ENCODE measurements at places on chromosomes 12 and 14.

- no peak for DNase-seq
Measured at GRCh38 chr14:102493585-102493984, 16.0 kb downstream of the ANKRD9 start.

DNA sequence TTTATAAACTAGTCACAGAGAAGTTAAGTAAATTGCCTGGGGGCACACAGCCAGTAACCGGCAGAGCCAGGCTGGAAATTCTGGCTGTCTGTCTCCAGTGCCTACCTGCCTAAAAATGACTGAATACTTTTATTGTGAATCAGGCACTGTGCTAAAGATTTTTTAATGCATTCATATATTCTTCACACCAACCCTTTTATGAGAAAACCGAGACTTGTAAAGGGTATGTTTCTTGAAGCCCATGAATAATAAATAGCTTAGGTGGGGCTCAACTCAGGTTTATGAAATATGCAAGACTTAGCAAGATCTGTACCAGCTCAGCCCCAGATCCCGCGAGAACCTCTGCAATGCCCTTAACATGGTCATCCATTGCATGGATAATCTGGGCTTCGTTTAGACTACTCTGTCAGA is 60.8 kb downstream of the TMCC3 start:
- no peak for DNase-seq

- no peak for DNase-seq
Measured at GRCh38 chr12:51677284-51677968, 86.4 kb downstream of the SCN8A start.

DNA sequence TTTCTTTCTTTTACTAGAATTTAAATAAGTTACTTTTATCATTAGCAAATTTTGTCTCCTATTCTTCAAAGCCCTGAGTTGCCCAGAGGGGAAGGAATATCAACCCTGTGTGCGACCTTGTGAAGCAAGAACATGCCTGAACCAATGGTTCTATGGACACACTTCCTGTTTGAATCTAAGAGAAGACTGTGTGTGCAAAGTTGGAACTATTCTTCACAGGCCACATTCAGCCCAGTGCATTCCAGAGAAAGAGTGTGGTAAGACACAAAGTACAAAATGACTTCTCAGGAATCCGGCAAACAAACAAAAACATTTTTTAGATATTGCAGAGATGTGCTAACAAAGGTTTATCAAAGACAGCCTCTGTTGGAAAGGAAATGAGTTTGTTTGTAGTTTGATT is 90.8 kb upstream of the PTPRQ start:
- no peak for DNase-seq

DNA sequence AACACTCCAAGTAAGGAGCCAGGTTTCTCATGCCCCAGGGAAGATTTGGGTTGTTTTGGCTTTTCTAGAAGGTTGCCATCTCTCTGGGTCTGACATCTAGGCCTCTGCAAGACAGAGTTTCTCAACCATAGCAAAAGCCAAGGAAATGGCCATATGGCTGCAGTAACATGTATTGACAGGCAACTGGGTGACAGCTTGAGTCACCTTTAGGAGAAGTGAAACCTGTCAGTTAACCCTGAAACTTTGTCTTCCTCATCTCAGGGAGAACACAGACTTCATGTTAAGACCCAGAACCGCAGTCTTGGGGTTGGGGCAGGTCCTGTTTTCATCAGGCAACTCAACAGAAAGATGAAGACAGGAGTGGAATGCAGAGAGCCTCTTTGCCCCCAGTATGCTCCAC is 46.0 kb upstream of the PLBD1 start:
- no peak for DNase-seq

DNA sequence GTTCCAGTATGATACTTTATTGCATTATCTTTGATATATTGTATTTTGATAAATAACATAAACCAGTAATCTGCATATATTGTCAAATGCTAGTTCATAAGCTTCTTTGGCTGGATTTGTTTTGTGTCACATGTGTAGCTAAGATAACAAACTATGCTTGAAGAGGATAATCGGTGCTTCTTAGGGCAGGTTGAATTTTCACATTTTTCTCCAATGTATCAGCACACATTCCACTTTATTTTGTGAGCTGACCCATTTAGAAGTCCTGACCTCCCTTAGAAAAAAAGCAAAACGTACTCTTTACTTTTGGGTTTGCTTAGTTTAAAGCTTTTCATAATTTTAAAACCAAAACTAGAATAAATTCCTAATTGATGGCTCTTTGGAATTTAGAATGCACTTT is 277.7 kb upstream of the DDHD1 start:
- DNase-seq = no peak

DNA sequence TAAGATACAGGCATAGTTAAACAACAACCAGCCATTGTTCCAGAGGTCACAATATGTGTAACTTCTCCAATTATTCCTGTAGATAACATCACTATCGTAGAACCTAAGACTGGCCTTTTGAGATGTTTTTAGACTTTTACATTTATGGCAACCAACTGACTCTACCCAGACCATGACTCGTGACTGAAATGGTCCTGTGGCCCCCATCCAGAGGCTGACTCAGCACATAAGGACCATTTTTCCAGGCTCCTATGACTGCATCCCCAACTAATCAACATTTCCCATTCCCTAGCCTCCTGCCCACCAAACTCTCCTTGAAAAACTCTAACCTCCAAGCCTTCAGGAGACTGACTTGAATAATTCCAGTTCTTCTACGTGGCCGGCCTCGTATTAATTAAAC is 52.6 kb upstream of the NID2 start:
- DNase-seq = no peak

DNA sequence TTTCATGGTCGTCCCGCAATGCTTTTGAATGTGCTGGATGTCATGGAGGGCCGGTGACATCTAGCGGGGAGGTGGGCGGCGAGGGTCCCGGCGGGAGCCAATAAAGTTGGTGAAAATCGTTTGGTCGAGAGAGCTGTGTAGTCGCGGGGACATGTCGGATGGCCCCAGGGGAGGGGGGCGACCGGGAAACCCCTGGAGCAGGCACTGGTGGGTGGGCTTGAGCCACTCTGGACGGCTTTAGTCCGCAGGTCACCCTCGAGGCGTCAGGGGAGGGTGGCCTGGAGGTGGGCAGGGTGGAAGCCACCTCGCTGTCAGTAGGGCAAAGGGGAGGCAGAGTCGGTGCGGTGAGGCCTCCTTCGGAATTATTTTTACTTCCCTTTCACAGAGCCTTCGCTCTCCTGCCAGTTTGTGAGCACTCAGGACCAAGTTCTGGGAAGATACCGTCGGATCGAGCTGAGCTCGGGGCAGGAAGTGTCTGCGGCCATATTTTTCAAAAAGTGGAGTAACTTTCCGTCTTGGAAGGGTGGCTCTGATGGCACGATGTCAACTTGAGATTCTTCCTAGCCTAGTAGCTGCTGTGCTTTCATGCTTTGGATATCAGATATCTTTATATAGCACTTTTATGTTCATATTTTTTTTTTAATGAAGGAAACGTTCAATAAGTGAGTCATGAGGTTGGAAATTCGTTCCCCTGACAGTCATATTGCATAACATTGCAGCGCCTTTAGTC is 28.2 kb downstream of the WBP11 start:
- no peak for DNase-seq

All from NCI-H82 (cell line).